ENCODE measurements at places on chromosomes 6 and 20.

DNA sequence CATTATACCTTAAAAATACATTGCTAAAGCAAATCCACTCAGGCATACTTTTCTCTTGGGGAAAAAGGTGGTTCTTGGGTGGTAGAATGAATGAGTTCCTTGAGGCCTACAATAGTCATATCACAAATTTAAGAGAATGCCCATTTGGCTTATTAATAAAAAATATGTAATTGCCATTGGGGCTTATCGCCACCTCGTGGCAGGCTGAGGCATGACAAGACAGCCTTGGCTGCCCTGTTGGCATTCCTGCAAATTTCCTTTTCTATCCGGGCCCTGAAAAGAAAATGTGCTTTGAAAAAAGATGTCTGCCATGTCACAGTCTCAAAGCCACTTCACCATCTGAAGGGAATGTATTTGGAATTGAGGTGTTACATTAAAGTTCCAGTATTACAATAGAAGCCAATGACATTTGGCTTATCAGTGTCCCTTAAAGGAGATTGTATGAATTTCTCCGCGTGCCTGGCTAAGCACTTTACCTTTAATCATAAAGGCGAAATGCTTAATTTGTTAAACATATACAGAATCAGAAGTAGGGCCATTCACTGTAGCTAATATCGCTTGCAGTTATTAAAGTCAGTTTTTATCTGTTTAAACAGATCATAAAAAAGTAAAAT lies 188.3 kb upstream of the ZFP64 start:
- DNase-seq = peak; percentile 7

- no peak for DNase-seq
Observed at GRCh38 chr6:5501837-5502236, 240.5 kb downstream of the FARS2 start.

GRCh38 chr20:39268981-39269461 lies 306.9 kb downstream of the DHX35 start:
- DNase-seq = no peak

- no peak for DNase-seq
Observed at GRCh38 chr6:170027647-170028043, 263.2 kb downstream of the DLL1 start.

DNA sequence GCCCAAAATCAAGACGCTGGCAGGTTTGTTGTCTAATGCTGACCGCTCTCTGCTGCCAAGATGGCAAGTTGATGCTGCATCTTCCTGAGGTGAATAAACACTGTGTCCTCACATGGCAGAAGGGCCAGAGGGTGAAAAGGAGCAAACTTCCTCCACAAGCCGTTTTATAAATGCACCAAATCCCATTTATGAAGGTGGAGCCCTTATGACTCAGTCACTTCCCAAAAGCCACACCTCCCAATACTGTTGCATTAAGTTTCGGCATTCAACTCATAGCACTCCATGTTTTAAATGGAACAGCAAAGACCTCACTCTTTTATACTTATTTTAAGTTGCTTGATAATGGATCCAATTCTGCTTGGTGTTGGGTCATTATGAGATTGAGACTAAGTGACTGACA lies 316.6 kb downstream of the RFPL4B start:
- DNase-seq = no peak

- no peak for DNase-seq
Observed at GRCh38 chr6:36571122-36572043, 22.8 kb upstream of the SRSF3 start.

DNA sequence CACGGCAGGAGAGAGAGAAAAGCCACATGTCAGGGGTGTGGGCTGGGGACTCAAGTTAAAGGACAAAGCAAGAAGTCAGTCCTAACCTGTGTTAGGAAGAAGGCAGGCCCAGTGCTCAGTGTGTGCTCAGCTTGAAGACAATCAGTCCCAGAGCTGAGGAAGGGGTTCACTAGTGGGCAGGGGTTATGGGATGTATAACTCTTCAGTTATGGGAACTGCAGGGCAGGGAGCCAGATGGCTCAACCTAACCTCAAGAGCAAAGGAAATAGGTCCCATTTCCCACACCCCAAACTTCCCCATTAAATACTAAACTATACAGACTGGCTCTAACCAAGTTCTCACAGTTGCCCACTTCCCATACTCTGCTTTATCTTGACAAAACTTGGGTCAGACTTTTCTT lies 7.4 kb upstream of the SSTR4 start:
- DNase-seq = no peak

DNA sequence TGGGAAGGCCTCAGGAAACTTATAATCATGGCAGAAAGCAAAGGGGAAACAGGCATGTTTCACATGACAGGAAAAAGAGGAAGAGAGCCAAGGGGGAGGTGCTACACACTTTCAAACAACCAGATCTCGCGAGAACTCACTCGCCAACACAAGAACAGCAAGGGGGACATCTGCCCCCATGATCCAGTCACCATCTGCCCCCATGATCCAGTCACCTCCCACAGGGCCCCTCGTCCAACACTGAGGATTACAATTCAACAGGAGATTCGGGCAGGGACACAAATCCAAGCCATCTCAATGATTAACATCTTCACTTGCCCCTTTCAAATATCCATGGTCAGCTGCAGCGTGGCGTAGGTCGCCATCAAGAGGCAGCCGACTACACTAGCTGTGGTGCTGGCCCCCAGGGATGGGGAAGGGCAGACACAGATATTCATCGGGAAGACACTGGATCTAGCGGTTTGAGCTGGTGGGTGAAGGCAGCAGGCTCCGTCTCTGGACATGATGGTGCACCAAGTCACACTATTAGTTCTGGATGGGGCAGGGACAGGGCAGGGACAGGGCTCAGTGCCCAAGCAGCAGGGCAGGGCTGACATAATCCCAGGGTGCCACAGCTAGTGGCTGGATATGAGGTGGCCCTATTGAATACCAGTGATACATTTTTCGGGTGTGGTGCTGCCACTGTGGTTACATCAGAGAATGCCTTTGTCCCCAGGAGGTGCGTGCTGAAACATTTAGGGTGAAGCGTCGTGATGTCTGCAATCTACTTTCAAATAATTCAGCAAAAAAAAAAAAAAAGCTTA lies 31.6 kb downstream of the TUBB2B start:
- DNase-seq = no peak

DNA sequence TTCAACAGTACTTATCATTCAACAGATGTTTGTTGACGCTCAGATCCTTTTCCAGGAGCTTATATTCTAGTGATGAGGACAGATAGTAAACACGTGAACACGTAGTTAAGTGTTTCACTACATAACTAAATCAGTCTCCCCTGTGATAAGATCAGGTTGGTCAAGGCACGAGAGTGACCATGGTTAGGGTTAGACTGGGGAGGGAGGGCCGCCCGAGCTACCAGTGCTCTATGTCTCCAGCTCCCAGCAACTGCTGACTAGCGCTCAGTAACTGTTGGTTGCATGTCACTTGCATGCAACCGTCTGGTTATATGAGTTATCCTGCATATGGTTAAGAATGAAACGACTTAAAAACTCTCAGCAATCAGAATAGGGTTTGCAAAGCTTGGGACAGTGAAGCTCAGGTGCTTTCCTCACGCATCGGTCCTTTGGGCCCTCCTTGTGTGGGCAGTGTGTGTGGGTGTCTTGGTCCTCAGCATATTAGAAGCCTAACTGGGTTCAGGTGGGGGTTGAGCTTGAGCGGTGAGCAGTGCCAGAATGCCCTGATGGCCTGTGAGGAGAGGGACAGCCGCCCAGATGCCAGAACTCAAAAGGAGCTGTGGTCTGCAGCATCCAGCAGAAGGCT lies 120.8 kb downstream of the ARID1B start:
- DNase-seq = no peak

- no peak for DNase-seq
Observed at GRCh38 chr20:44174996-44175765, 11.8 kb downstream of the JPH2 start.

DNA sequence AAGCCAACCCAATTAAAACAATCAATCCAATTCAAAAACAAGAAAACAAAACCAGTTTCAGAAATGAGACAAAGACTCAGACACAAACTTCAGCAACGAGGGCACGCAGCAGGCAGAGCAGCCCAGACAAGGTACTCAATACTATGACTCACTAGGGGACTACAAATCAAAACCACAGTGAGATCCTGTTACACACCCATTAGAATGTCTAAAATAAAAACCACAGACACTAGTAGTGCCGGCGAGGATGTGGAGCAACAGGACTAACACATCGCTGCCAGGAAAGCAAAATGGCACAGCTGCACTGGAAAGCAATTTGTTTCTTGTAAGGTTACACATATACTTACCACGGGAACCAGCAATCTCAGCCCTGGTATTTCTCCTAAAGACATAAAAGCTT lies 28.4 kb upstream of the MAS1L start:
- DNase-seq = no peak

- DNase-seq = no peak
Observed at GRCh38 chr6:166465003-166465399, 82.3 kb upstream of the MPC1 start.

- no peak for DNase-seq
Observed at GRCh38 chr20:8033151-8033841, 13.7 kb upstream of the TMX4 start.

DNA sequence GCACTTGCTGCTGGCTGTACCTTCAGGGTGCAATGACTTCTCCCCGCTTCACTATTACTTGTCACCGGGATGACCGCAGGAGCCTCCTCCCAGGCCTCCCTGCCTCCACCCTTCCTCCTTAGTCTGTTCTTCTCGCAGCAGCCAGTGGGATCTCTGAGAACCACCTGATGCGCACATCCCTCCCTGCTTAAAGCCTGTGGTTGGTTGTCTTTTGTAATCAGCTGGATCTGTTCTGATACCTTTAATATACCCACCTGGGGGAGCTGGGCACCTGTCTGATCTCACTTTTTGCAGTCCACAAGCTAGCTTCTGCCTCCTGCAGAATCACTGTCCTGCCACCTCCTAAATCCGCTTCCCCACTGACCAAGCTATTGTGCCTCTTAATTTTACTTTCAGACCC lies 34.6 kb downstream of the TOX2 start:
- DNase-seq = no peak

DNA sequence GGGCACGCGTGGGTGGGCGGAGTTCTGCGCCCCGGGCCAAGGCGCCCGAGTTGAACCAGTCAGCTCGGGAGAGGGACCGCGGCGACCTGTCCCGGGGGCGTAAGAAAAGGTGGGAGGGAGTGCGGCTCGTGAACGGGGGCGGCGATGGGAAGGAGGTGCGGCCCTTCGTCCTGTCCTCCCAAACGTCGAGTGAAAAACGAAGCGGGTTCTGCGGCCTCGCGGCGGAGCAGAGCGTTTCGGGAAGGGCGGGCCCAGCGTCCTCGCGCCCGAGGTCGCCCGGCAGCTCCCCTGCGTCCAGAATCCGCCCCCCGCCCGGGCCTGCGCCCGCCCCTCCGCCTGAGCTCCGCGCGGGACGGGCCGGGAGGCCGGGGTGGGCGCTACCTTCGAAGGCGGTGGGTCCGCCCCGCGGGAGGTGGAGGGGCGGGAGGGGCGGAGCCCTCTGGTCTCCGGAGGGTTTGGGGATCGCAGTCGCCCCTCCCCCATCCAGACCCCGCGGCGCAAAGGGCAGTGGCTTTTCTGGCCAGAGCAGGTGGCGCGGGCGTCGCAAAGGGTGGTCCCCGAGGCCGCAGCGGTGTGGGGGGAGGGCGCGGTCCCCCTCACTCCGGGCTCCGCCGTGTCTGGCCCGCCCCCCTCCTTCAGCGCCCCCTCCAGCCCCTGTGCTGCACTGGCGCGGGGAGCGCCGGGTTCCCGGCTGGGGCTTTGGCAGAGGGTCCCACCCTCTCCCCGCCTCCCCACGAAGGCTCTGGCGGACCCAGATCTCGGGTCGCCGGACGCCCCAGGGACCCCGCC lies 838 bp downstream of the STMN3 start:
- DNase-seq = no peak

GRCh38 chr6:136235233-136235564 lies 14.9 kb downstream of the MTFR2 start:
- no peak for DNase-seq

- no peak for DNase-seq
Observed at GRCh38 chr20:3784216-3784853, 2.2 kb downstream of the CENPB start.

DNA sequence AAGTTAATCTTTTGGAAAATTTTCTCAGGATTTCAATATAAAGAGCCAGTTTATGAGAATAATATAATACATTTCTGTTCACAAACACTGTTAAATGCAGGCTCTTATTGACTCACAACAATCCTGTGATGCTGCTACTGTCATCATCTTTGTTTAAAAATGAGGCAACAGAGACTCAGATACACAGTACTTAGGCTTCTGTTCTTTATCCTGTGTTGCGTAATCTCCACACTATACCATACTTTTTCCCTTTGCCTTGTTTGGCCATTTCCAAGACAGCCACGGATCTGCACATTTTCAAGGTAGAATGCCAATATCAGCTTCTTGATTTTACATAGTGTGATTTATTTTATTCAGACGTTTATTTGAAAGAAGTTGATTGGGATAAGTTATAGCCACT lies 699.0 kb upstream of the CITED2 start:
- no peak for DNase-seq

- no peak for DNase-seq
Observed at GRCh38 chr6:31822036-31822821, 5.3 kb upstream of the HSPA1B start.

DNA sequence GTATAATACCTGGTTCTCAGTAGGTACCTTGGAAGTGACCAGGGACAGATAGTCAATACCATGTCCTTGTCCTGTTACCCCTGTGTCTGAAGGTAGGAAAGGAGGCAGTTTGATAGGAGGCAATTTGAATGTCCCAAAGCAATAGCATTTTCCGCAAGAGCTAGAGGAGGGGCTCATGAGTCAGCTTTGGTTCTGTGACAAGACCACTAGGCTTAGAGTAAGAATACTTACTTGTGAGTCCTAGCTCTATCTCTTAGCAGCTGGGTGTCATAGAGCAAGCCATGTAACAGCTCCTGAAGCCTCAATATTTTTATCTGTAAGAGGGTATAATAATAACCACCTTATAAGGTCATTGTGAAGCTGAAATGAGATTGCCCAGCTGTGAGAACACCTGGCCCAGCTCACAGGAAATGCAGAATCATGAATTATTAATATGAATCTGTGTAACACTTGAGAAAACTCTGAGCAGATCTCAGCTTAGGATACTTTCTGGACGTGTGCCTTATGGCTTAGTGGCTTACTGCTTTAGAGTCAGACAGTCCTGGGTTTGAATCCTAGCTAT lies 58.6 kb downstream of the DAAM2 start:
- DNase-seq = no peak

- no peak for DNase-seq
Observed at GRCh38 chr6:35028781-35029769, 112.1 kb downstream of the TCP11 start.

DNA sequence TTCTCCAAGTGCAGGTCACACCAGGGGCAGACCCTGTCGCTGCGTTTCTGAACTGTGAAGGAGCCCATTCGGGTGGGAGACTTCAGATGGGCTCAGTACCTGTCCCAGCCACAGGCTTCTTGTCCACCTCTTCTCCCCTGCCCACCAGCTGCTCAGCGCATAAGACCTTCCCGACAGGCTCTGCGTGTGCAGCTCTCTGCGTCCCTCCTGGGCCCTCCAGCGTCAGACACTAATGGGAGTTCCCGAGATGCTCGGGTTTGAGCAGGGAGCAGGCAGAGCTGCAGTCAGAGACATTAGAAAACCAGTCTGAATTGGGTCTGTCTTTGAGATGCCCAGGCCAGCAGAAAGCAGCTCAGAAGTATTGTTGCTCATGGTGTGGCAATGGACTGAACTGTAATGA lies 50.4 kb downstream of the TCP11 start:
- no peak for DNase-seq

- DNase-seq = no peak
Observed at GRCh38 chr20:62517168-62517567, 41.4 kb upstream of the GATA5 start.
